ENCODE measurements at places on chromosomes 5 and 9.

DNA sequence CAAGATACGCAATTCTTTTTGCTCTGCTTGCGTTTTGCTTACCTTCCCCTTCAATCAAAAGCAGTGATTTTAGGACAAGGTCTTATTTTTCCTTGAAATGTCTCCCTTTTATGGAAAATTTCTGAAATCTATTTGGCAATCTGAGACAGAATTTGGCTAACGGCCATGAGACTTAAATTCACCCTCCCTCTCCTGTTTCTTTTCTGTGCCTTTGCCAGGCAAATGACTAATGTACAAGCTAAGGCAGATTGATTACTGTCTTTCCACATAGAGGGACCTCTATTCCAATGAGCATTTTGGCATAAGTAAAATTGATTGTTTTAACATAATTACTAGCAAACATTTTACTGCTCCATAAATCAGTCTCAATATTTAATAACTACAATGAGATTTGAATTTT, 31.7 kb downstream of the FAM81B start:
- DNase-seq: no peak

GRCh38 chr5:147784146-147784987, 1.8 kb upstream of the JAKMIP2 start:
- DNase-seq: no peak

DNA sequence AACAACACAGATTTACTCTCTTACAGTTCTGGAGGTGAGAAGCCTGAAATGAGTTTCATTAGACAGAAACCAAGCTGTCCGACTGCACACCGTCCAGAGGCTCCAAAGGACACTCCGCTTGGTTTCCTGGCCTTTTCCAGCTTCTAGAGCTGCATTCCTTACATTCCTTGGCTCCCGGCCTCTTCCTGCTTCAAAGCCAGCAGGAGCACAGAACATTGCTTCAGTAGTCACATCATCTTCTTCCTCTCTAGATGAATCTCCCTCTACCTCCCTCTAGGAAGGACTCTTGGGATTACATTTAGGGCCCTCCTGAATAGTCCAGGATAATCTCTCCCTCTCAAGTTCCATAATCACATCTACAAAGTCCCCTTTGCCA, 213.3 kb downstream of the CDK5RAP2 start:
- no peak for DNase-seq

- no peak for DNase-seq
Observed at GRCh38 chr9:121944711-121945191, 148.4 kb downstream of the TTLL11 start.

DNA sequence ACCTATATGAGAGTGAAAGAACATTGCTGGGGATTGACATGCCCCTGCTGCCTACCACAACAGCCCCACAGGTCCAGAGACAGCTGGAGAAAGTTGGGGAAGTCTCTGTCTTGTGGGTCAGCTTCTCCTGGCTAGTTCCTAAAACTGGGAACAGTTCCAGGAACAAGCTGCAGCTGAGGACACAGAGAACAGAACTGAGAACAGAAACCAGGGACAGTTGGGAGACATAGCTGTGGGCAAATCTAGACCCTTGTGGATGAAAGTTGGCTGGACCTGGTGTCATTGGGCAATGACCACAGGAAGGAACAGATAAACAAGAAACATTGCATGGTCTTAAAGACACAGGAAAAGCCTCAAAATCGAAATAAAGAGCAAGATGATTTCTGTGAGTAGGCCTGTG, 58.3 kb upstream of the MOCS2 start:
- no peak for DNase-seq

DNA sequence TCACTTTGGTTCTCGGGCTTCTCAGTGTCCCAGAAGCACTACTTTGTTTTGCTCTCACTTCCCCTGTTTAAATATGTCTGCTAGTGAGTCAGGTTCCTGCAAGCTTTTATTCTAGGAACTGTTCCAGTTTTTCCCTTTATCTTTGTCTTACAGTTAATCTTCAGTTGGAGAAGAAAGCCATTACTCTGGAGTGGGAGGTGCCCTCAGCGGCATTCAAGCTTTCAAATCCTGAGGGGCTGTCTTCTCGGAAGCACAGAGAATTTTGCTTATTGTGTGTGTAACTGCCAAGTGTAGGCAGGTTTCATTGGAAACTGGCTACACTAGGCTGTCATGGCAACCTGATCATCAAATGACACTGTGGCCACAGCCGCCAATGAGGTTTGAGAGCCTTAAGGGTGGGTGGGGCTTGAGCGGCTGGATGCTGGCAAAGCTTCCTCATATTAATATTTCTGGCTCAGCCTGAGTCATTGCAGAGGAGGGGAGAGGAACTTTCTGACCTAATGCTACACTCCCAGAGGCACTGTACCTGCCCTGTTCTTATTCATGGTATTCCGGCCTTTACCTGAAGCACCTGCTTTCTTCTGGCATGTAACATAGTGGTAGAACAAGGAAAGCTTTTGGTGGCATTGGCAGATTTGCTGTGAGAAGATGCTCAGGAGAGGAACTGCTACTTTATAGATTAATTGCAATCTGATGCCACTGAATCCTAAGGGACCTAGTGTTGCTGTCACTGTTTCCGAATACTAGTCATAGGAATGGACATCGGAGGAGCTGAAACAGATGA, 26.3 kb downstream of the SLC25A25 start:
- DNase-seq: peak; percentile 94

DNA sequence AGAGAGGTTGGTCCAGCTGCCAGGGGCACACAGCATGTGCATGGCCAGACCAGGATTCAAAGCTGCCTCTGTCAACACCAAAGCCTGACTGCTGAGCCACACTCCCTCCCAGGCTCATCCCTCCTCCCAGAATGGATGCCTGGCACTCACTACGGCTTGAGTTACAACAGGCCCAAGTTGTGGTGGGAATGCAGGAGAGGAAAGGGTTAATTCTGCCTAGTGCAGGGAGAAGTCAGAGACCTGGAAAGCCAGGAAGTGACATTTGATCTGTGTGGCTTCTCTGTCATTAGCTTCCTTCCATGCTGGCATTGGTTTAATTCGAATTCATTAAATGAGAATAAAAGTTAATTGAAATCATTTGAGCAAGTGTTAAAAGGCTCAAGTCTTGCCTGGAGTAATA, 150.0 kb downstream of the NSG2 start:
- DNase-seq: no peak

DNA sequence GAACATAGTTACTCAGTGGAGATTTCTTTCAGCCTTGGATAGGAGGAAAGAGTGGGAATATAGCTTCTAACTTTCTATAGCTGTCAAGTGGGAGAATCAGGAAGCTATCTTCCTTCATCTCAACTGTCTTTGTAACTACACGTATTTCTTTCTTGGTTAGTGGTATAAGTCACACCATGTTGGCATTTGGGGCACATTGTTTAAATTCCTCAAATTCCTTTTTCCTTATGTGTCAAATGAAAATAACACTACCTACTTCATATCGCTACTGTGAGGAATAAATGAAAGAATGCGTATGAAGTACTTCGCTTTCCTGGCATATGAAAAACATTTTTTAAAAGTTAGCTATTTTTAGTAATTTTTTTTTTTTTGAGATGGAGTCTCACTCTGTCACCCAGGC, 1082.5 kb upstream of the WWC1 start:
- DNase-seq: no peak

Data from NCI-H2081 (cell line).